ENCODE measurements at places on chromosomes 2 and 18.

DNA sequence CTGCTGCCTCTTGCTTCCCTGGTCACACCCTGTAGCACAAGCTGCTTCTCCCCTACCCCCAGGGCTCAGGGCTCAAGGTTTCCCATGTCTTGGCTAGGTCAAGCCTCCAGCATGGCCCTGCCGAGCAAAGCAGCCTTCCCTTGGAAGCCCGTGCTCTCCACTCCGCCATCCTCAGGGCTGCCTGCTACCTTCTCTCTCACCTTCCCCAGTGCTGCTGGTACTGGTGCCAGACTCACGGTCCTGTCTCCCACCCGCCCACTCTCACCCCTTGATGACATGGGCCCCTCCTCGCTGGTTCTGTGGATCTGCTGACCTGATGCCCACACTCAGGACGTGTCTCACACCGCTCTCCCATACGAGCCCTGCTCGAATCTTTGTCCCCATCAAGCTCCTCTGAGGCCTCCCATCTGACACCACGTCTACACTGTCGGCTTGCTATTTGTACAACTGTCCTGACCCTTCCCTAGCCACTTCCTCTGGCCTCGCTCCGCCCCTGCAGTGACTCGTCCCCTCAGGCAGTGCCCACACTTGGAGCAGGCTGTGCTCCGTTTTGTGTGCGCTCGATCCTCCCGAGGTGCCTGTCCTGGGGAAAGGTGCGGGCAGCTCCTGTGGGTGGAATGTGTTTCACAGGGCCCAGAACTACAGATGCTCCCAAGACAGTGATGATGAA lies 49.9 kb downstream of the ZAP70 start:
- DNase-seq: no peak

GRCh38 chr2:241897231-241897916 lies 27.8 kb downstream of the RTP5 start:
- DNase-seq: no peak

DNA sequence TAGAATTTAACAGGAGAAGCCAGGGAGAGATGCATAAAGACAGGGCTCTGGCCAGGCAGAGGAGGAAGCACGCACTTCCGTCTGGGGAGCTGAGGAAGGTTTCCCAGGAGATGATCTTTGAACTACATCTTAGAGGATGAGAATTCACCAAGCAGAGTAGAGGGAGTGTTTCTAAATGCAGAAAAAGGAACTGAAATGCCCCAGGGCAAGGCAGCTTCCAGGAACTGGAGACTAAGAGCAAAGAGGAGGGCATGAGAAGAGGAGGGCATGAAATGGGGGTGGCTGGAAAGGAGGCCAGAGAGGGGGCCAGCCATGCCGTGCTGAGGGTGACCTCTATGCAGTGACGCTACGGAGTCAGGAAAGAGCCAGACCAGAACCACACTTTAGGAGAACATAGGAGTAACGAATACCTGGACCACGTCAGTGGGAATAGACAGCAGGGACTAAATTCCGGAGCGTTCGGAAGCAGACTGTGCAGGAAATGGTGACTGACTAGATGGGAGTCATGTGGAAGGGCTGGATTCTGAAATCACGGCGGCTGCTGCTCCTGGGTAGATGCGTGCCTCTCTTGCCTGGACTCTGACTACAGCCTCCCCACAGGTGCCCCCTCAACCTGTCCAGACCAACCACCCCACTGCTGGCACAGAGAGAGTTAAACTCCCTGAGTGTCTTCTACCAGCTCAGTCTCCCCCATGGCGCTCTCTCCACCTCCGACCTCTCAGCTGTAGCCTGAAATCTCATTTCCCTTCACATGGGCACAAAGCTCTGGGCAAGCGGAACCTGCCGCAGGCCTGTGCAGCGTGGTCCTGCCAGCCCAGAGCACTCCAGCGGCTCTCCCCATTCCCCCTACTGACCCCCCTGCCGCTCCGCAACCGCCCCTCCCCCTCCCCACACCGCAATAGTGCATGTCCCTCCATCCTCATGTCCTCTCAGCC lies 87.0 kb upstream of the RTN4 start:
- no peak for DNase-seq

- no peak for DNase-seq
Measured at GRCh38 chr2:163647300-163647699, 88.5 kb downstream of the FIGN start.

GRCh38 chr2:25421289-25421688 lies 79.6 kb upstream of the DNMT3A start:
- DNase-seq: no peak

DNA sequence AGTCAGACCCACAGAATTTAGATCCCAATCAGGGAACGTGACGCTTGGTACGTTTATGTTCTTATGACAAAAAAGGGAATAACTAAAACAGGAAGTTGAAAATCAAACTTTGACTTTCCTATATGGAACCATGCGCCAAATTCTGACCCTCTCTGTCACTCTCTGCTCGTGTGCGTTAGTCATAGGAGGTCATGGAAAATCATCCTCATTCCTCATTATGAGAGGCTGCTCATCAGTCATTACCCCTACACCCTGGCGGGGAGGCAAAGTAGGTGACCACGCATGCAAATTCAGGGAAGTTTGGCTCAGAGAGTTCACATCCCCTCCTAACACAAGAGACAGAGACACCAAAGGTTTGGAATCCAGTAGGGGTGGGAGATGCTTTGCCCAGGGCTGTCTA lies 15.5 kb downstream of the IL1F10 start:
- no peak for DNase-seq

DNA sequence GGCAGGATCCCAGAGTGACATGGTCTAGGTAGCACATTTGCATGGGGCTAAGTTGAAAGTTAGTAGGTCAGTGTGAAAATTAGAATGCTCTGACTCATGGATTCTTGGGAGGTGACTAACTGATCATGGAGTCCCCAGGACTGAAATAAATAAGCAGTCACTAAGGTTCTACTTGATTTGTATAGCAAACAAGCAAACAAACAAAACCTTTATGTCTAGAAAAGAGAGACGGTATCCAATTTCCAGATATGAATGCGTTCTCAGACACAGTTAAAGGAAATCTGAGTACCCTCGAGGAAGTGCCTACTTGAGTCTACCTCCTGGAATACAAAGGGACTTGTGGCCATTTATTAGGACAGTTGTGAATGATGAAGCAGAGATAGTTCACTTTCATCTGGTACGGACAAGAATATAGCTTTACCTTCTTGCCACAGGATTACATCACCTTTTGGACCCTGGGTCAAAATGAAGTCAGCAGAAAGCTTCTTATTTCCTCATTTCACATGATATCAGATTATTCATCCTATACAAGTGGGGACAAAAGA lies 54.3 kb upstream of the AGPS start:
- DNase-seq: no peak

DNA sequence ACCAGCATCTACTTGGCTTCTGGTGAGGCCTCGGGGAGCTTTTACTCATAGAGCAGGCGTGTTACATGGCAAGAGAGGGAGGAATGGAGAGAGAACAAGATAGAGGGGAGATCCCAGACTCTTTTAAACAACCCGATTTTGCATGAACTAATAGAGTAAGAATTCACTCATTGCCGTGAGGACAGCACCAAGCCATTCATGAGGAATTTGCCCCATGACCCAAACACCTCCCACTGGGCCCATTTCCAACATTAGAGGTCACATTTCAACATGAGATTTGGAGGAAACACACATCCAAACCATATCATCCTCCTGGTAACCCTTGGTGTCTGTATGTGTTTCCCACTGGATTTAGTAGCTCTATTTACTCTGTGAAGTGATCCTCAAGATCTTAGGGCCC lies 249.9 kb upstream of the SP5 start:
- DNase-seq: no peak

DNA sequence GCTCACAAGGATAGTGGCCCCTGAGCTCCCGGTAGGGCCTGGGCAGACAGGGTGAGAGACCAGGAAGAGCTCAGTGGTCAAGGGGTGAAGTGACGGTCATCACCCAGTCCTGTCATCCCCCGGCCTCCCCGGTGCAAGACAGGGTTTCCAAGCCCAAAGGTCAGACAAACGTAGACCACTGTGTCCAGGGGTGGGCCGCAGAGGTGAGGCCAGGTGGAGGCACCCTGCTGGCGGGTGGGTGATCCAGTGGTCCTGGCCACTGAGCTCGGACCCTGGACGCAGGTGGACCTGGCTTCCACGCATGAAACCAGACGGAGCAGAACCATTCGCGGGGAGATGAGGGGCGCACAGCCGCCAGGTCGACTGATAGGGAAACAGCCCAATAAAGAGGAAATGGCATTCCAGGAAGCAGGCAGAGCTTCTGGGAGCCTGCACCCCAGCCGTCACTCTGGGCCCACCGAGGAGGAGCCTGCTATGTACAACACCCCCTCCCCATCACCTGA lies 14.4 kb upstream of the SNED1 start:
- DNase-seq: peak; percentile 60

- no peak for DNase-seq
Measured at GRCh38 chr2:164495491-164496223, 125.6 kb downstream of the GRB14 start.

DNA sequence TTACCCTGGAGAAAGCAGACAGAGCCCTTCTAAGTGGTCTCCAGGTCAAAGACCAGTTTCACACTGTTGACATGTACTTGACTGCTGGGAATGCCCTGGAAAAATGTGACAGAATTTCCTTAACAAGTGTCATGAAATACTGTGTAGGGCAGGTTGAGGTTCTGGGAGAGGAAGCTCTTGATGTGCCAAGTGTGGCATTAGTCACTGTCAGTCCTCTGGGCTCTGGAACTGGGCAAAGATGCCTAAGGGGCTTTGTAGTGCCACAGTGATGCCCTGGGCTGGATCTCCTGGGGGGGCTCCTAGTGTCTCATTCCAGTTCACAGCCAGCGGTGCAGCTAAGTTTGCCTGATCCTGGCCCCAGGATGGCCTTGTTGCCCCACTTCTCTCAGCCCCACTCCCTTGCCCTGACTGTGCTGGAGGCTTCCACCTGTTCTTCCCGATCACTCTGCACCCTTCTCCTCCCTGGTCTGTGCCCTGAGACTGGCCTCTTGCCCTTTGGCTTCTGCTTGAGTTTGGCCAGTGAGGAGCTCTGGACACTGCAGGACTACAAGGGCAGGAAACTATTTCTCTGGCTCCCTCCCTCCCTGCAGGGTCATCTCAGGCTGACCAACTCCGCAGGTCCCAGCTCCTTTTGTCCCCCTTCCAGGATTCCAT lies 27.0 kb upstream of the FAM124B start:
- no peak for DNase-seq

GRCh38 chr2:178143481-178143880 lies 31.2 kb downstream of the RBM45 start:
- DNase-seq: no peak

GRCh38 chr18:23356915-23357601 lies 96.0 kb upstream of the RIOK3 start:
- DNase-seq: no peak

DNA sequence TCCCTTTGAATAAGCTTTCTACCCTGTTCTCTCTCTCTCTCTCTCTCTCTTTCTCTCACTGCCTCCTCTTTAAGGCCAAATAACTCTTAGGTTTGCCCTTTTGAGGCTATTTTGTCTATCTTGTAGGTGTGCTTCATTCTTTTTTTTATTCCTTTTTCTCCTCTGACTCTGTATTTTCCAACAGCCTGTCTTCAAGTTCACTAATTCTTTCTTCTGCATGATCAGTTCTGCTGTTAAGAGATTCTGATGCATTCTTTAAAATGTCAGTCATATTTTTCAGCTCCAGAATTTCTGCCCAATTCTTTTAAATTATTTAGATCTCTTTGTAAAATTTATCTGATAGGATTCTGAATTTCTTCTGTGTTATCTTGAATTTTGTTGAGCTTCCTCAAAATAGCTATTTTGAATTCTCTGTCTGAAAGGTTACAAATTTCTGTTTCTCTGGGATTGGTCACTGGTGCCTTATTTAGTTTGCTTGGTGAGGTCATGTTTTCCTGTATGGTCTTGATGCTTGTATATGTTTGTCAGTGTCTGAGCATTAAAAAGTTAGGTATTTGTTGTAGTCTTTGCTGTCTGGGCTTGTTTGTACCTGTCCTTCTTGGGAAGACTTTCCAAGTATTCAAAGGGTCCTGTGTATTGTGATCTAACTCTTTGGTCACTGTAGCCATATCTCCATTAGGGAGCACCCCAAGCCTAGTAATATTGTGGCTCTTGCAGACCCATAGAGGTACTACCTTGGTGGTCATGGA lies 35.4 kb upstream of the DYNC1I2 start:
- no peak for DNase-seq

GRCh38 chr2:124165698-124166097 lies 140.6 kb downstream of the CNTNAP5 start:
- no peak for DNase-seq

- DNase-seq: no peak
Measured at GRCh38 chr2:31287654-31288053, 53.7 kb downstream of the EHD3 start.

DNA sequence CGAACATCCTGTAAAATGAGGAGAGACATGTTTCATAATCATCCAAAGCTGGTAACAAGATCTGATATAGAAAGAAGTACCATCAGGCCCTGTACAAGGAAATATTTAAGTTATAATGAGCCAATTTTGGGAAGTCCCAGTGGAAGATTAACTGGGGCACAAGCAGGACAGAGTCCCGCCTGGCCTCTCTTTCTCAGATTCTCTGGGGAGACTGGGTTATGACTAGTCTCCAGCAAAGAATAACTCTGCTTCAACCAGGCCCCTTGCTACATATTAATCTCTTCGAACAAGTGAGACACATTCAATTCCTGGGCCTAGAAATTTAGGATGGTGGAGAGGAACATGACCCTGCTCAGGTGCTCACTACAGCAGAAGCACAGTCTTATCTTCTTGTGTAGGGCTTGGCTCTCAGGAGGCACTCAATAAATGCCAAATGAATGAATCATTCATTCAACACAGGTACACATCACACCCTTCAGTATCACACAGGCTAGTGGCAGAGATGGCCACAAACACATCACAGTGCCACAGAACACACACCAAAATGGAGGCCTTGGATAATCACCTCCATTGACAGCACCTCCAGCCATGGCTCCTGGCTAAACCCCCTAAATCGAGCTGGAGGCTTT lies 46.4 kb upstream of the RNF152 start:
- no peak for DNase-seq

GRCh38 chr2:101737478-101738255 lies 40.2 kb downstream of the MAP4K4 start:
- no peak for DNase-seq

DNA sequence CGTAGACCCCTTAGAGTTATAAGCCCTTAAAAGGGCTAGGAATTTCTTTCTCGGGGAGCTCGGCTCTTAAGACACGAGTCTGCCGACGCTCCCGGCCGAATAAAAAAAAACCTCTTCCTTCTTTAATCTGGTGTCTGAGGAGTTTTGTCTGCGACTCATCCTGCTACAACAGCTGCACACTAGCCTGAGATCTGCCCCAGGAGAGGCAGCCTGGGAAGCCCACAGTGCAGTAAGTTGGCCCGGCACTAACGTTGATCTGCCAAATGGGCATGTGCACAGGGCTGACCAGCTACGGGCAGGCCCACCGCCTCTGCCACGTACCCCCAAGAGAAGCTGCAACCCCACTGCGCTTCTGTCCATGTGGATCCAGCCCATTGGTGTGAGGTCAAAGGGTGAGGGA lies 8.4 kb upstream of the LIMS2 start:
- no peak for DNase-seq

GRCh38 chr2:241833101-241833663 lies 24.2 kb downstream of the NEU4 start:
- no peak for DNase-seq

Data from sciatic nerve (tissue), 2 donors.